Ammon's horn (tissue), 1 donor: ENCODE measurements at places on chromosomes 4 and X.

DNA sequence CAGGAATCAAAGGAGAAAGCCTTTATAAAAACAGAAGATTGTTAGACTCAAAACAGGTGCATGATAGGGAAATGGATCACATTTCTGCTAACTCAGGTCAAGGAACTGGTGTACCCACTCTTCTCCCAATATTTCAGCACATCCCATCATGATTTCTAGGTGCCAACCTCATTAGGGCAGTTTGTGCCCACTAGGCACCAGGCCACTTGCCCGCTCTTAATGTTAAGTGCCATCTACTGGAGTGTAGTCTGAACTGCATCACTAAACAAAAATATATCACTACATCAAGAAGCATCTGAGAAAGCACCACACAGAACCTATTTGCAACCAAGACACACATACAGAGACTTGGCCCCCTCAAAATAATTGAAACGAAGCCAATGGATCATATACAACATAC lies 140.4 kb upstream of the GRID2 start:
- no peak for DNase-seq

GRCh38 chr4:85952528-85952927 lies 407.3 kb downstream of the MAPK10 start:
- no peak for DNase-seq

GRCh38 chr4:181601103-181601502 lies 642.1 kb upstream of the TENM3 start:
- no peak for DNase-seq

DNA sequence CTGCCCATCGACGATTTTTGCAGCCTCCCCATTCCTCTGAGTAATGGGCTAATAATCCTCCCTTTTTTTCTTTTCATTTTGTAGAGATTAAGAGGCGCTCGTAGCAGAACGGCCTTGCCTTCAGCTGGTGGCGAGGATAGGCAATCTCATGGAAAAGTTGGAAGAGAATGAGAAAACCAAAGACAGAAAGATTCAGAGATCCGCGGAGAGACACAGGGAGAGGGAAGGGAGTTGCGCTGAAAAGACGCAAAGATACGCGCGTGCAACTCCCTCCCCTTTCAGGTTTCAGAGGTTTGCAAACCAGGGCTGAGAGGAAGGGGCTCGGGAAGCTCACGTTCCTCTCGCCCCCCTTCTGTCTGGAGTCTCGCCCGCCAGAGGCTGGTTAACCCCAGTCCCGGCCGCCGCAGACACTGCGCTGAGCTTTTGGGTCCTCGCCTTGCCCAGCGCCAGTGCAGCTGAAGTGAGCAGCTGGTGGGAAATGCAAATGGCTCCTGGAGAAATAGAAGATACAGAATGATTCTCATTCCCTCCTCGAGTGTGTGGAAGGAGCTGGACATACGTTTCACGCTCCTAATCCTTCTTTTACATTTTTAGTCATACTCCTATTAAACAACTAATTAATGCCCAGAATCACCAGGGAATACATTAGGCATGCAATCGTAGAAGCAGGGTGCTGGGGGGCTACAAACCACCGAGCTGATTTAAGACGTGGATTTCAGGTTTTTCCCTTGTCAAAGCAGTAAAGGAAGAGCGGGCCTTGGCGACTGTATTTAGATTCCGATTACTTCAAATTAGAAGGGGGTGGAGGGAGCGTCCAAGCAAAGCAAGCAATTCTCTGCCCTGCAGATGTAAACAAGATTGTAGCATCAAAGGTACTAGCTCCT lies 16.6 kb upstream of the PITX2 start:
- DNase-seq = no peak

- DNase-seq = no peak
Measured at GRCh38 chrX:118208481-118208880, 91.9 kb upstream of the KLHL13 start.

DNA sequence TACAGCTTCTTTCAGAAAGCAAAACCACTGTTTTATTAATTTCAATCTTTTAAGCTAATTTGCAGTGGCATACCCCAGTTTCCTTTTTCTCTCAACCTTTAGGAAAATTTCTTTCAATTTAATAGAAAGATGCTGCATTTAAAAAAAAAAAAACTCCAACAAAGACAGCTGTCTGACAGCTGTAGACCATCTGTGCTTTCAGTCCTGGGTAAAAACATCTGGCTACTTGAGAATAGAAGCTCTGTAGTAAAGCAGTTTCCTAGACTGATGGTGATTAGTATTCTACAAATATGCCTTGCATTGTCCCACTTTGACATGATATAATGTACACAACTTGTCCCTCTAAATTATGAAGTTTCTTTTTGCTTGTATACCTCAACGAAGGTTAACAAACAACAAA lies 197.8 kb downstream of the EDA start:
- no peak for DNase-seq

DNA sequence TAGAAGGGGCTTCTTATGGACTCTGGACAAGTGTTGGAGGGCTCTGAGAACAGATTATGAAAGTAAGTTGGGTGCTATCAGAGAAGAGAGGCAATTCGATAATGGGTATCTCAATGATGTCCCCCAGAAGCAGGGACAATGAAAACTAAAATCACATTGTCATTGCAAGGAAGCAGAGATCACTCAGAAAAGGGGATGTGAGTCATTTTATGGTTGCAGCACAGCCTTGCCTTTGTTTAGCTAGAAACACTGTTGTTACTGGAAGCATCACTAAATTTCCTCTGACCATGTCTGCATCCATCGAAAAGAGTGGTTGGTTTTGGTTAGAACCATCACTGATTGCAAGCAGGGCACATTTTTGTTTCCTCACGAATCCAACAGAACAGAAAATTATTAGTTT lies 246.8 kb upstream of the NWD2 start:
- DNase-seq = no peak

- no peak for DNase-seq
Measured at GRCh38 chrX:70426286-70427278, 3.5 kb downstream of the GDPD2 start.

DNA sequence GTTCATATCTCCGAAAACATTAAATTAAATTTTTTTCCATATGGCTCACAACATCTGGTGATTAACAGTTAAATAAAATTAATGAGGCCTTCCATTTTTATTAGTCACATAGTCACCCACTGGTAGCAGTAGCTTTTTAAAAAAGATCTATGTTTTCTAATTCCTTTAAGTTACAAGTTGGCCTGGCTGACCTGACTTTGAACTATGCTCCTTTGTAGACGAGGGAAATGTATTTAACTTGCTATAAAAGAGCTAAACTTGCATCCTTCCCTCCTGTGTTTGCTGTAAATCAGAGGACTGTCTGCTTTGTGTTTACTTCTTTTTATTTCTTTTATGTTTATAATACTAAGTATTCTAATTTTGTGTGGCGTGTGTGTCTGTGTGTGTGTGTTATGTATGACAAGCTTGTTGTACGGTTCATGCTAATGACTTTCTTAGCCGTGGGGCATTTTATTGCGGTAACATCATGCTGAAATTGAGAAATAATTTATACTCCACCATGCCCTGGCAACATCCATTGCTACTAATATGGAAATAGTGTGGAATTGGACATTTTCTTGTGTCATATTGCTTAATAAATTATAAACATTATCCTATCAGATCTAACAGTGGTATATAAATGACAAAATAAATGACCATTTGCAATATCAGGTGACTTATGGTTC lies 241.7 kb downstream of the SNCA start:
- DNase-seq = no peak

GRCh38 chr4:70688795-70689231 lies 481 bp downstream of the UTP3 start:
- no peak for DNase-seq

GRCh38 chr4:30295652-30296051 lies 424.5 kb upstream of the PCDH7 start:
- no peak for DNase-seq

DNA sequence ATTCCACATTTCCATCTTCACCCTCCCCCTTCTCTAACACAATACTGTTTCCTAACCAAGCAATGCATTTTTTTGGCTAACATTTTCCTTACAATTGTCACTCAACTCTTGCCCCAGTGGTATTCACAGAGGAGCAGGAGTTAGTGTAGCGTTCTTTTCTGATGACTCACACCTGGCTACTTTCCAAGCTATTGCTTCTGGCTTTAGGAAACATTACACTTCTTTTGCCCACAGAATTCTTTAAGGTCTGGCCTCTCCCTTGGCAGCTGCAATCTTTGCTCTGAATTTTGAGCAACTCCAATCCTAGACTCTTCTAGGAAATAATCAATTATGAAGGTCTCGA lies 27.5 kb upstream of the PDGFC start:
- no peak for DNase-seq

- no peak for DNase-seq
Measured at GRCh38 chr4:48907706-48908477, 1.3 kb upstream of the OCIAD2 start.

DNA sequence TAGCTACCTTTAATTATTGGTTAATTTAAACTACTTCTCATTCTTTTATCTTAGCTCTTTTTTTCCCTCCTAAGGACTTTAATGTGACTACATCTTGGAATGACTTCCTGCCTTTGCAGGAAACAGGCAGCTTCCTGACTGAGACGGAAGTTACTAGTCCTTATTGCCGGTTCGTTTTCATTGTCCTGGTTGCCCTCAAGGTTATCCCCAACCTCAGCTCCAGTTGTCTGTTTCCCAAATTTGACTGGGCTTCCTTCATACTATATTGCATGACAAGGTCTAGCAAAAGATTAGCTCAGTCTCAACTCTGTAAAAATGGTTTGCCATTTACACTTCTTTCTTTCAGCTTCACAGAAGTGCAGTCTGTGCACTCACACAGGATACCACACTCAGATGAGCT lies 109.9 kb upstream of the DDX53 start:
- no peak for DNase-seq

DNA sequence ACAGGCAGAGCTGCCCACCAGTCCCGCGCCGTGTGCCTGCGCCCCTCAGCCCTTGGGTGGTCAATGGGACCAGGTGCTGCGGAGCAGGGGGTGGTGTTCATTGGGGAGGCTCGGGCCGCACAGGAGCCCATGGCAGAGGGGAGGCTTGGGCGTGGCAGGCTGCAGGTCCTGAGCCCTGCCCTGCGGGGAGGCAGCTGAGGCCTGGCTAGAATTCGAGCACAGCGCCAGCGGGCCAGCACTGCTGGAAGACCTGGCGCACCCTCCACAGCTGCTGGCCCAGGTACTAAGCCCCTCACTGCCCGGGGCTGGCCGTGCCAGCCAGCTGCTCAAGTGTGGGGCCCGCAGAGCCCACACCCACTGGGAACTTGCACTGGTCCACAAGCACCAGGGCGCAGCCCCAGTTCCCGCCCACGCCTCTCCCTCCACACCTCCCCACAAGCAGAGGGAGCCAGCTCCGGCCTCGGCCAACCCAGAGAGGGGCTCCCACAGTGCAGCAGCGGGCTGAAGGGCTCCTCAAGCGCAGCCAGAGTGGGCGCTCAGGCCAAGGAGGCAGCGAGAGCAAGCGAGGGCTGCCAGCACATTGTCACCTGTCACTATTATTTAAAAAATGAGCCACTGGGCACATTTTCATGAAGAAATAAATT lies 645.8 kb downstream of the CENPC start:
- DNase-seq = no peak

GRCh38 chr4:15470128-15470475 lies 420 bp downstream of the CC2D2A start:
- DNase-seq = no peak
